ENCODE measurements at places on chromosomes 2 and 18.

GRCh38 chr18:63155169-63155852 lies 164.3 kb downstream of the BCL2 start:
- DNase-seq, result peak; percentile 53

- no peak for DNase-seq
These were observed 856 bp downstream of the TIA1 start for GRCh38 chr2:70247364-70248180.

DNA sequence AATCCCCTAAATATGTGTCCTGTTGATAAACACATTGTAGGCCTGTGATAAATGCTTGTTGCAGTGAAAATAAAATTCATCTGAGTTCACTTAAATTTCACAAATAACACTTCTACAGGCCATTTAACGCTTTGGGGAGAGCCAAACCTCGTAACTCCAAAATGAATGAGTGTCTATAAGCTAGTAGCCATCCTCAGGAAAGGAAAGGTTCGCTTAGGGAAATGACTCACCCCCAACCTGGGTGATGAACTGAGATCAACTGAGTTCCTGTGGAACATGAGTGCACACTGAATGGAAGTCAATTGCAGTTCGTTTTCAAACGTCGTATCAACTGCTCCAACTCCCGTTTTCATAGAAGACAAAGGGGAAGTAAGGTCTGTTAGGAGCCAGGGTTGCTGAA lies 527.6 kb upstream of the ID2 start:
- DNase-seq, result no peak

DNA sequence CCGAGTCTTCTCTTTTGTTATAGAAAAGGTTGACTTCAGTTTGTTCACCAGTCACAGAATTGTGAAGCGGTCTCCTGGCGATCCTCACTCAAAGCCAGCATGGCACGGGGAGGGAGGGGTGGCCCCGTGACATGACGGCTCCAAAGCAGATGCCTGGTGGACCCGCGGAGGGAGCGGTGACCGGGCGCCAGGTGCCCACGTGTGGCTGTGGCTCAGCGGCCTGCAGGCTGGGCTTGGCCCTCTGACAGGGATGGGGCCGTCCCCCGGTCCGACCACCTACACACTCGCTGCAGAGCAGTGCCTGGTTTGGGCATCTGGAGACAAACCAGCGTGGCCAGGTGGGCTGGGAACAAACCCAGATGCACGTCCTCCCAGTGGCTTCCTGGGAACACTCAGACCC lies 129.1 kb upstream of the SNTG2 start:
- DNase-seq, result no peak

GRCh38 chr2:120940726-120941256 lies 205.1 kb downstream of the GLI2 start:
- no peak for DNase-seq

DNA sequence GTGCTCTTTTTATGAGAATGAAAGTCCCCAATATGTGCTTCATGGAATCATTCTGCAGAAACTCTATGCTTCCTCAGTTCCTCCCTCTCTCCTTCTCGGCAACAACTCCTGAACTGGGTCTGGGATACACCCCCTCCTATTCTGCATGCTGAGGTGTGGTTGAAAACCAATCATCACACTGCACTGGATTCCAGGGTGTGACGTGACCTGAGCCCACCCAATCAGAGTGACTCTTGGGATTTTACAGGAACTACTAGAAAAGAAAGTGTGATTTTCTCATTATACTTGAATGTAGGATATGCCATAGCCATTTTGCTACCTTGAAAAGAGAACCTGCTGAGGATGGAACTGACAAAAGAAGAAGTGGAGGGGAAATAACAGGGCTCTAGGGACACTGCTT lies 36.3 kb downstream of the ACVR1 start:
- no peak for DNase-seq

GRCh38 chr2:171146633-171147032 lies 14.1 kb downstream of the TLK1 start:
- no peak for DNase-seq

GRCh38 chr18:75915941-75916623 lies 488.6 kb upstream of the SMIM21 start:
- DNase-seq, result no peak

- DNase-seq, result no peak
These were observed 15.9 kb downstream of the ABCG8 start for GRCh38 chr2:43854671-43855070.

DNA sequence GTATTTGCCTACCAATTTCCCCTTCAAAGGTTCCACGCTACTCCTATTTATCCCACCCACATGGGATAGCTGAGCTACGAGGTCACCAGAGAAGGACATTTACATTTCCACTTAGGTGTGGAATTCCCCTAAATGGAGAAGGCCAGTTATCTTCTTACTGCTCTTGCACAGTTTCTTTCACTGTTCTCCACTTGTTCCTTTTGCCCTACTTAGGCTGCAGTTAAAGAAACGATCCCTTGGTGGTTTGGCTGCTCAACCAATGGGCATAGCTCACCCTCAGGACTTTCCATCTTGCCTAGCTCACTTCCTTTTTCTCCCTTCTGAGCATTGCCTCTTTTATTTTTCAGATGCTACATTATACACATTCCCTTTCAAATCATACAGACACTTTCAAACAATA lies 11.2 kb upstream of the NABP1 start:
- no peak for DNase-seq

- DNase-seq, result no peak
These were observed 54.7 kb downstream of the RTN4 start for GRCh38 chr2:54995553-54995952.

- DNase-seq, result no peak
These were observed 429.4 kb upstream of the TRIB2 start for GRCh38 chr2:12287220-12287751.

DNA sequence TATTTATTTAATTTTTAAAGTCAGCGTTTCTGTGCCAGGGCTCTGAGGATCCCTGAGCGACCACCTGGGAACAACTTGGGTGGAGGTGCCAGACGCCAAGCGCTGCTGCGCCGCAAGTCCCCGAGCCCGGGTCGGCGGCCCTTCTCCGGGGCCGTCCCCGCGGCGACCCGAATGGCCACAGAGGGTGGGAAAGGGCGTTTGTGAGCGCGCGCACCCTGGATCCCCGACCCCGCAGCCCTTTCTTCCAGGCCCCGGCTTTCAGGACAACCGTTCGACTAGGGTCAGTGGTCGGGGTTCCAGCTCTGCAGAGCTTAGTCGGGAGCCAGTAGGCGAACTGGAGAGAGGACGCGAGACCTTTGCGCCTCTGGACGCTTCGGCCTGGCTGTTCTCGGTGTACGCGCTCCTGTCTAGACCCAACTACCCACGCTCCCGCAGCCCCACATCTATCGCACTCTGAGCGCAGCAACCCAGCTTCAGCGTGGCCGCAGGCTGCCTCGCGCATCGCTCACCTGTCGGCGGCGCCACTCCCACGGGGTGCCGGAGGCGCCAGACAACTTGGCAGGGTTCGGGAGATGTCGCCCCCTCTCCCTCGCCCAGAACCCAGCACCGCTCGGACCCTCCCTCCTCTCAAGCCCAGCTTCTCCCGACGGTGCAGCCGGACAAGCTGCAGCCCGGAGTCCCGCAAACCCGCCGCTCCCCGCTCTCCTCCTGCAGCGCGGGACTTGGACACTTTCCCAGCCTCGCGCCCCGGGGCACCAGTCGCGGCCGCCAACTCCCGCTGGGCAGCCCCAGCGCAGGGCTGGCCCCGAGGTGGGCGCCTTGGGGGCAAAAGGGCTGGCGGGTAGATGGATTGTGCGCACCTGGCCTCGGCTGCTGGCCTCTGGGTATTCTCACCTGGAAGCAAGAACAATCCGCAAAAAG lies 758 bp downstream of the LYPD1 start:
- DNase-seq, result no peak

- DNase-seq, result no peak
These were observed 2.8 kb downstream of the KYNU start for GRCh38 chr2:142880279-142880678.

DNA sequence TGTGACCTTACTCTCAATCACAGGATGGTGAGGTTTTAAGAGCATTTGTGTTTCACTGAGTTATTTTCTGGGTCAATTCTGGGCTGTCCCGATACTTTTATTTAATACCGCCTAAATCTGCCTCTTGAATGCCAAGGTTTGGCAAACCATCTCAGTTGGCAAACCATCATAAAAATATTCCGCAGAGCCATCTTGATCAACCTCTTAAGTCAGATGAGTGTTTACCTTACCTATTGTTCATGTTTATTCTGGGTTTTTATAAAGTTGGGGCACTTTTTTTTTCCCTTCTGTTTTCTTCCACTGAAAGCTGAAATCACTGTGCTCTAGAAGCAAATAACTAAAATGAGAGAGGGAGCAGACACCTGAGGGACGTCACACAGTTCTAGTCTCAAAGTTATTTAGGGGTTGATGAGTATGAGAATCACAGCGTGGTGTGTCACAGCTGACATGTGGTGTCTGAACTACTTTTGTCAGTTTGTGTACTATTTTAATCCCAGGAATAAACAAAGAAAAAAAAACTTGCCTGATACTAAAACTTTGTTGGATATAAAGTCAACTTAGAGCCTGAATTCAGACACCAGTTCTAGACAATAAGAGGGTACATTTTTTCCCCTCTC lies 48.6 kb downstream of the ETAA1 start:
- DNase-seq, result no peak

DNA sequence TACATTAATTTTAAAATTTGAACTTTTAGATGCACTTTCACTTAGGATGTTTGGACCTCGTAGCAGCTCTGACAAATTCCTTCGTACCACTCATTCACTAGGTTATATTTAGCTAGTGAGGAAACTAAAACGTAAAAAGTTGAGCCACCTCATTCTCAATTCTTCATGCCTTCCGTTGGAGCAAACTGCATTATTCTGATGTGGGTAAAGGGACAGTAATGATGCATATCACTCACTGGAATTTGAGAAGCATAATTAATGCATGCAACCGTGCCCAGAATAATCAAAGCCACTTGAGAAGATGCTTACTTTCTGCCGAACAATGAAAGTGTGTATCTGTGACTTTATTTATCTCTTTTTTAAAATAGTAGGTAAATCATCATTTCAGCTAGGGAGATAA lies 2.2 kb downstream of the CNOT9 start:
- DNase-seq, result no peak

GRCh38 chr2:203261326-203262159 lies 22.7 kb downstream of the CYP20A1 start:
- DNase-seq, result no peak

DNA sequence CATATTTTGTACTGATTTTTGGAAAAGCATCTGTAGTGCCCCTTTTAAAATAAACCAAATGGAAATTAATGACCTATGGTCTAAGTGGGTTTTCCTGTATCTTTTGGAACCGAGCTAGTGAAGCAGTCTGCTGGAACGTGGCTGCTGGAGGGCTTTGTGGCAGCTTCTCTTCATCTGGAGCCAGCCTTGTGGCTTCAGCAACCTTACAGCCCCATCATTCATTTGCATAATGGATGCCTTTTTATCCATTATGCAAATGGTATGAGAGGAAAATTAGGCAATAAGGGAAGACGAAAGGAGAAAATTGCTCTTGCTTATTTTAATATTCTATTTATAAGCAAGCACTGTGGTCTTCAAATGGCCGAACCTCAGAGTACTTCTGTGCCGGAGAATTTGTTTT lies 421.0 kb downstream of the PARD3B start:
- DNase-seq, result no peak

DNA sequence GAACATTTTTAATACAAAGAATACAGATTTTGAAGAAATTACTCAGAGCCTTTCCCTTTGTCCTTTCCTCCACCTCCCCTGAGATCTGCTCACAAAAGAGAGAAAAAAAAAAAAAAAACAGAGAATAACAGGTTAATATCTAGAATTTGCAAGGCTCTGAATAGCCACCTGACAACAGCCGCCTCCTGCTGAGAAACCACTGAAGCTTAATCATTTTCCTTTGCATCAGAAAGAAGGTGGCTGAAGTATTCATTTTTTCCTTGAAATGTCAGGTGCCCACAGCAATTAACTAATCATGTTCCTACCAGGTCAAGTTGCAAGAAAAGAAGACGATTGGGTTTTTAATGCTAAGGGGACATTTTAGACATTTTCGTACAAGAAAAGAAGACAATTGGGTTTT lies 21.2 kb downstream of the CNTNAP5 start:
- DNase-seq, result no peak

GRCh38 chr2:226971084-226971483 lies 135.2 kb downstream of the RHBDD1 start:
- DNase-seq, result no peak

GRCh38 chr2:98485453-98485755 lies 40.7 kb downstream of the INPP4A start:
- DNase-seq, result no peak

DNA sequence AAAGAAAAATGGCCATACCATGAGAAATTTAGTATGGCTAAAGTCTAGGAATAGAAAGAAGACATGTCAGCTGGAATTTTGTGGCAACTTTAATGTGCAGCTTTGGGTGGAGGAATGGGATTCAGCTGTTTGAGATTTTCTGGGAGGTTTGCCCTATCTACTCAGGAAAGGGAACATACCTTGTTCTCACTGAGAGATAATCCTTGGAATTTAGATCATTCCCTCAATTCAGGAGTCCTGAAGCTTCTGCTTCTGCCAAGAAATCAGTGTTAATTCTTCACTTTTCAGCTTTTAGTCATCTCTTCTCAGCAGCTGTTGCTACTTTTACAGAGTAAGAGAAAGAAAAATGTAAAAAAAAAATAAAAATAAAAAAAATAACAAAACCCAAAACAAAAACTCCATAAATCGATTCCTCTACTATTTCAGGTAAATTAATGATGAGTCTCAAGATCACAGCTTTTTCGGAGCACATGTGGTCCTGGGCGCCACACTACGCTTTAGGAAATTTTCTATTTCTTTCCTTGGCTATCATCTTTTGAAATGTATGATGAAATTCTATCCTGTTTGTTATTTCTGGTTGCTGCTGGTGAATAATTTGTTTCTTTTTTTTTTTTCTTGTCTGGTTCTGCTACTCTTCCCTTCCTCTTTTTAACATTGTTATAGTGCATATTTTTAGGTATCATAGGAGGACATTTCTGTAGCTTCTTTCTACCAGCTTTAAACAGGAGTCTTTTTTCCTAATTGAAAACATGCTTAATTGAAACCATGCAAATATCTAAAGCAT lies 18.9 kb upstream of the BAZ2B start:
- DNase-seq, result no peak

- DNase-seq, result no peak
These were observed 290.3 kb downstream of the C1D start for GRCh38 chr2:67772216-67773170.

DNA sequence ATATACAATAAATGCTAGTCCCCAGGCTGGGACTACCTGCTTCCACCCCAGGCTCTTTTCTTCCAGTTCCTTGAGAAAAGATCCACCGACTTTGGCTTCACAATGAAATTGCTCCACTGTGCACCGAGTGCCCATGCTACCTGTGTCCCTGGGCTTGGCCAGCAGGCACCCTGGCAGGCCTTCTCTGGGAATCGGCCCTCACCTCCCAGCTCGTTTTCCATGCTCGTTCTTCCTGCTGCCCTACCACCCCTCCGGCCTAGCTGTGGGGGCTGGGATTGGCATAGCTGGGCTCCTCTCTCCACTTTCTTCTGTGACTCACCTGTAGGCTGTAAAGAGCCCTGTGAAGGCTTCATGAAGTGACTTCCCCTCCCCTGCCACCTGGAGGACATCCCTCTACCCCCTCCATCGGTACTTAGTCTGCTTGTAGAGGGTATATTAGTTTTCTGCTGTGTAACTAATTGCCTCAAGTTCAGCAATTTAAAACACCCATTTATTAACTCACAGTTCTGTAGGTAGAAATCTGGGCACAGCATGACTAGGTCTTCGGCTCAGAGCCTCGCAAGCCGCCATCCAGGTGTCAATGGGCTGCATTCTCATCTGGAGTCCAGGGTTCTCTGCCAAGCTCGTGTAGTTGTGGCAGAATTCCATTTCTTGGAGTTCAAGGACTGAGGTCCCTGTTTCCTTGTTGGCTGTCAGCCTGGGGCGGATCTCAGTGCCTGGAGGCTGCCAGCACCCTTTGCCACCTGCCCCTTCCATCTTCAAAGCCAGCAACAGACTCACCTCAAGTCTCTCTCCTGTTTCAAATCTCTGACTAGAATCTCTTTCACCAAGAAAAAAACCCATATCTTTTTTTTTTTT lies 57.6 kb downstream of the DPYSL5 start:
- DNase-seq, result no peak

Measured in activated naive CD4-positive, alpha-beta T cell (primary cell).